ENCODE measurements at places on chromosomes 12 and 14.
A peak's percentile ranks its signal among the peaks of the same experiment; 100 is the strongest.

DNA sequence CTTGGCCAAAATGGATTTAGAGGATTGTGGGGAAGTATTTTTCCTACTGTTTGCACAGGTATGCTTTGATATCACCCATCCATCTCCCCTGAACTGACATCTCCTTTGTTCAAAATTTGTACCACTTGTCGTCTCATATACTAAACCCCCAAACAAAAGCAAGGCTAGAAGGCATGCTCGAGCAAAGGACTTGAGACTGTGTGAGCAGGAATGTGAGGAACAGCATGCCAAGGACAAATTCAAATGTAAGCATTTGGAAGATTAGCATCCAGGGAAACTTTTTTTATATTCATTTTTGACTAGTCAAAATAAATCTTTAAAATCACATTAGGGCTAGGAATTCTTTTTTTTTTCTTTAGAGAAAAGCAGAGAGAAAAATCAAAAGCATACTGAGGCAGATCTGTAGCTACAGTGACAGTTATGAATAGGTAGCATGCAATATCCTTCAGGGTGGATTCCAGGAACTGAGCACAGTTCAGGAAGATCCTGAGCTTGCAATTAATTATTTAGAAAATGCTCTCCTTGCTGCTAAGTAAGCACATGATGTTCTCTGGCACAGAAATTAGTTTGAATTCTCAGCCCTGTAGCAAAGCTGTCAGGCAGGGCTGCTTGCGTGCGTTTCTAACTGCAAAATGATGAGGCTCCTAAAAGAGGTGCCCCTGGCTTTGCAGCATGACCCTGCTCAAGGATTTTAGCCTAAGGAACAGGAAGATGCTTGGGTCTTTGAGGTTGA lies 327.7 kb downstream of the LRIG3 start:
- H3K4me3 ChIP-seq = no peak overlapping the region
- no peaks in the 10 kb centered on the region for H3K27me3 ChIP-seq
- no peak for DNase-seq
- H3K4me1 ChIP-seq = no peaks in the 10 kb centered on the region
- no peak overlapping the region for H3K27ac ChIP-seq

GRCh38 chr12:31727192-31727591 lies 1.6 kb downstream of the AMN1 start:
- H3K4me3 ChIP-seq = peak overlapping the region; percentile 39
- no peak overlapping the region for H3K27ac ChIP-seq
- DNase-seq = no peak
- peaks cover 34% of the 10 kb centered on the region for H3K36me3 ChIP-seq
- peaks cover 3% of the 10 kb centered on the region for H3K27me3 ChIP-seq

GRCh38 chr14:58479975-58480374 lies 52.5 kb downstream of the KIAA0586 start:
- peak overlapping the region; percentile 2 for H3K27ac ChIP-seq
- H3K36me3 ChIP-seq = peaks cover 74% of the 10 kb centered on the region
- no peak overlapping the region for H3K4me3 ChIP-seq
- DNase-seq = no peak

DNA sequence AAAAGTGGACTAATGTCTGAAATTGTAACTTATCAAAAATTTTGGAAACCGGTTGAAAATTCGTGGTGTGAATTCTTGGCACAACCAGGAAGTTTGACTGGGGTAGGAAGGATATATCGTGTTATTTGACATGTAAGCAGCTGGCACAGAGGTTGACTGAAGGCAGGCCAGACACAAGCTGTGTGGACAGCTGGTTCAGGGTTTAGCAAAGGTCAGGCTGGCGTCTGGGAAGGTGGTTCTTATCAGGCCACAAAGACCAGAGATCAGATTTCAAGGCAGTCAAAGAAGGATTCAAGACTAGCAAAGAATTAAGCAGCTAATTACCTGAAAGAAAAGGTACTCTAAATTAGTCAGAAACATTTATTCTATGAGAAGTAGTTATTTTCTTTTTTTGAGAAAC lies 450.2 kb upstream of the MDGA2 start:
- DNase-seq = peak; percentile 26
- no peaks in the 10 kb centered on the region for H3K27me3 ChIP-seq
- peak overlapping the region; percentile 64 for H3K27ac ChIP-seq

- peaks cover 22% of the 10 kb centered on the region for H3K27me3 ChIP-seq
- no peaks in the 10 kb centered on the region for H3K36me3 ChIP-seq
- H3K4me1 ChIP-seq = peaks cover 36% of the 10 kb centered on the region
Observed at GRCh38 chr12:51926064-51926632, 18.8 kb downstream of the ACVRL1 start.

All from nephron progenitor cell (in vitro differentiated cells).